Hepatic stellate cell (primary cell): ENCODE measurements at places on chromosomes 11 and 22.

DNA sequence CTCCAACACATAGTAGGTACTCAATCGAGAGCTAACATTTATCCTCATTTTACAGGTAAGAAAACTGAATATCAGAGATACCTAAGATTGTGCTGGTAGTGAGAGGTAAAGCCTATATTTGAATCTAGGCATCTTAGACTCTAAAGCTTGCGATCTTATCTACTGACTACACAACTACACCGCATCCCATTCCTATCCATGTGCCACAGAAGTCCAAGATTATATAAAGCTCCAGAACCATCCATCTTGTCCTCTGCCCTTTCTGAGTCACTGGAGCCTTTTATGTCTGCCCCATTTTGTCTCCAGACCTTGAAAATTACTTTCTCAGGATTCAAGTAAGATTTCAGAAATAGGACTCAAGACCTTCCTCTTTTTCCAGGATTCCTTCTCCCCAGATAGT is 84.4 kb downstream of the OR5AK2 start:
- DNase-seq, result no peak

DNA sequence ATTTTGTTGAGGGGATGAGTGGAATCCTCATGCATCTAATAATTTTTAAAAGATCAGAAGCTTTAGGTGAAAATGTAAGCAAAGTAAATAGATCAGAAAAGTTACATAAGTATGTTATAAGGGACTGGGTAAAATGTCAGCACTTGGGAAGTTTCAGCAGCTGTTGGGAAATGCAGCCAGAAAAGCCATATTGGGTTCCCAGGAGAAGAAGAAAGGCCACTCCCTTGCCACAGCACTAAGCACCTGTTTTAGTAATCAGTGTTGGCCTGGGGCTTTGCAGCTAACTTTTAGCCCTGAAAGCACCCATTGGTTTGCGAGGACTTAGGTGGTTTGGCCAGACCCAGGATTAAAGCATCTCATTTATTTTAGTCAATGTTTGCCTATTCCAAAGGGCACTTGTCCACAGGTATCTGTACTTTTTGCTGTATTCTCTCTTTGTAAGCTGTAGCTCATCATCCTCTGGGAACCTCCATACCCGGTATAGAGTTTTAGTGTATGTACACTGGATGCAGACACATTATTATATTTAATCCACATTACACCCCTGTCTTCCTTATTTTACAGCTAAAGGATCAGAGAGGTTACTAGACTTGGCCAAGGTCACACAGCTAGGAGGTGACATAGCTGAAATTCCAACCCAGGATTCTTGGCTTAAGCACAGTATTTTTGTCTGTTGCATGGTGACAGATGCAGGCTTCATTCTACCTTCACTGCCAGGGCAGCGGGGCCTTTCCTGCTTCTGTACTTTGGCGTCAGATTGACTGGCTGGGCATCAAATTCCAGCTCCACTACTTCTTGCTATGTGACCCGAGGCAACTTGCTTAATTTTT is 127.7 kb upstream of the SESN3 start:
- no peak for DNase-seq

DNA sequence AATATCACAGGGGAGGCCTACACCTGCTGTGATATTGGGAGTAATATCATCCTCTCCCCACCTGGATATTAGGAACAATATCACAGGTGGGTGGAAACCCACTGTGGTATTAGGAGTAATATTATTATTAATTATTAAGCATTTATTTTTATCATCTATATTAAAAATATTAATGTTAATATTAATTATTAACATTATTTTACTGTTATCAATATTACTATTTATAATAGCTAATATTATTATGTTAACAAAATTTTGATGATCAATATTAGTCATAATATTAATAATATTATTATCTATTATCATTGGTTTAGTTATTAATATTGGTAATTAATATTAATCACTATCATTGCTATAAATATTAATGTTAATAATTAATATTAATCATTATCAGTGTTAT is 161.1 kb upstream of the API5 start:
- DNase-seq, result no peak

- no peak for DNase-seq
Measured at GRCh38 chr11:11125618-11126017, 227.4 kb downstream of the CSNK2A3 start.

GRCh38 chr11:501683-502287 is 5.3 kb downstream of the RNH1 start:
- DNase-seq, result no peak

DNA sequence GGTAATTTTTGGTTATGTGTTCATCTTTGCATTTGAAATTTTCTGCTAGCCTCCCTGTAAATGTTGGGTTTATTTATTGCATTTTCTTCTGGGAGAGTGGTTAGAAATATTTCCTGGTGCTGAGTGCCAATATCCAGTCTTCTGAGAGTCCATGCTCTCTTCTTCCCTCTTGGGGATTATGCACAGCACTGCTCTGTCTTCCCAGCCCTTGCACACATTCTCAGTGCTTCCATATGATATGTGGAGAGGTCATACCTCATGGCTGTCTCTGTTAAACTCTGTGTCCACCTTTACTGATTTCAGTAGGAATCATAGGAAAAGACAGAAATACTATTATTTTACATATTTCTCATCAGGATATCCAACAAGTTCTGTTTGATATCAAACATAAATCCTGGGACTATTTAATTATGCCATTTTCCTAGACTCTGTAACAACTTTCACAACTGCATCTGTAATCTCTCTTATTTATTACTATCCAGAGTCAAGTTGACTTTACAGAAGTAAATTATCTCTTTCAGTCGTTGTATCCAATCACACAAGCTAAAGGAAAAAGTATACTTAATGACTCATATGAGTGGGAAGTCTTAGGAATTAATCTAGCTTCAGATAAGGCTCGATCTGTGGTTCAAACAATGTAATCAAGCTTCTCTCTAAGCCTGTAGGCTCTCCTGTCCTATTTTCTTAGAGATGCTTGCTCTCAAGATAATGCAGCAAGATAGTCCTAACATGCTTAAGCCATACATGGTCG is 2.7 kb upstream of the NXPE1 start:
- DNase-seq, result no peak

DNA sequence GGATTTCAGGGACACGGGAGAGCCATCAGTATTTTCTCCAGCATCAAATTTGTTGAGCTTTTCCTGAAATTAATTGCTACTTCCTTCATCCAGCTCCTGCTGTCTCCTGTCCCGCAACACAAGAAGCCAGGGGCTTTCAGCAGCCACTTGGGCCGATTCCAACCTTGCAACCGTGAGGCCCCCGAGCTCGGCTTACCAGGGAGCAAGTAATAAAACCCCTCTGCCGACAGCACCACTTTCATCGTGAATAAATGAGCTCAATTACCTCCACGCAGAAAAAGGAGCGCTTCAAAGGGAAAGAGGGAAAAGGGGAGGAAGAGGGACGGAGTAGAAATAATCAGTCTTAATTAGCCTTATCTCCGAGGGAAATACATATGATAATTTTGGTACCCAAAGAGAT is 76.6 kb downstream of the CELSR1 start:
- no peak for DNase-seq

DNA sequence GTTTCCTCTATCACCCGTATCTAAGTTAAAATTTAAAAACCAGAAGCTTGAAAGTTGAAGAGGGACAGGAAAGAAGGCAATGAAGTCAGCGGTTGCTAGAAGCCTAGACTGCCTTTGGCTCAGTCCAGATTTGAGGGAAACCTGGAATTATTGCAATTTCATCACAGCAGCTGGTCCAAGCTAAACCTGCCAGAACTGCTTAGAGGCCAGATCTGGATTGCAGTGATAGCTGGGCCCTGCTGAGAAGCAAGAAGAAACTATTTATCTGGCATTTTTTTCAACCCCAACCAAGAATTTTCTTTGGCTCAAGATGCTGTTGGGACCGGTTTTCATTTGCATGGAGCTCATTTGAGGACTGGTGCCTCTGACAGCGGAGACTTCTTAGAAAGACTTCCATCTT is 121.5 kb upstream of the TEAD1 start:
- no peak for DNase-seq

GRCh38 chr11:118791961-118792569 is 1.1 kb upstream of the DDX6 start:
- peak; percentile 22 for DNase-seq

- peak; percentile 53 for DNase-seq
Measured at GRCh38 chr22:26552466-26552865, 37.5 kb downstream of the TPST2 start.

DNA sequence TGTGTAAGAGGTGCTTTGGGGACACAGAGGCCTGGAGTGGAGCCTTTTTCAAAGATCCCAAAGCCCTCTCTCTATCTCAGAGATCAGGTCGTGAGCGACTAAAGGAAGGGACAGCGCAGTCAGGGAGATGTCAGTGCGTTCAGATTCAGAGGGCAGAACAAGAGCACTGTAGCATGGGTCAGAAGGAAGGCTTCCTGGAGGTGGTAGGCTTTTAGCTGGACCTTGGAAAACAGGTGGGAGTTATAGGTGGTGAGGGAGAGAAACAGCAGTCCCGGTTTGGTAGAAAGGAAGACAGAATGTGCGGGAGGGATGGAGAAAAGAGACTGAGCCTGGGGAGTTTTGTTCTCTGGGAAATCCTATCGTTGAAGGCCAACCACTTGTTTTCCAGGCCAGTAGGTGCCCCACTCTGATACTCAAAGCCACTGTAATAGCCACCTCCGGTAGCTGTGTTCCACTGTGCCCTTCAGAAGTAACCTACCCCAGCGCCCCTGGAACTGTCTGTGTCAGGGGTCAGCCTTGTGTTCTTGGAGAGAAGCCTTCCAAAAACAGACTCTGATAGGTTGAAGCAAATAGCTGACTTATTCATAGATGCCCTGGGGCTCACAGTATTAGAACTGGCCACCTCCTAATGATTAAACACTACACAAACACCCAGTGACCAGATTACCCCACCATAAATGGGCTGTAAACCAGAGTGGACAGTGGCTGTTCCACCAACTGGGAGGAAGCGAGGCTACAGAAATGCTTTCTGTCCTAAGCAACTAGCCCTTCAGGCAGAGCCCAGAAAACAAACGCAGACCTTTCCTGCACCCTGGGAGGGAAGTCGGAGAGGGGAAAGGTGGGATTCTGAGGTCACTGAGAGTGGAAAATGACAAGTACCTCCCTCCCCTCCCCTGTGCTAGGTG is 157.7 kb downstream of the DBX1 start:
- no peak for DNase-seq
